Activated CD4-positive, alpha-beta T cell treated with anti-CD3 and anti-CD28 coated beads for 24 hours (primary cell): ENCODE measurements at places on chromosomes 5 and 9.

- DNase-seq: no peak
Measured at GRCh38 chr5:148904440-148904839, 78.0 kb downstream of the ADRB2 start.

DNA sequence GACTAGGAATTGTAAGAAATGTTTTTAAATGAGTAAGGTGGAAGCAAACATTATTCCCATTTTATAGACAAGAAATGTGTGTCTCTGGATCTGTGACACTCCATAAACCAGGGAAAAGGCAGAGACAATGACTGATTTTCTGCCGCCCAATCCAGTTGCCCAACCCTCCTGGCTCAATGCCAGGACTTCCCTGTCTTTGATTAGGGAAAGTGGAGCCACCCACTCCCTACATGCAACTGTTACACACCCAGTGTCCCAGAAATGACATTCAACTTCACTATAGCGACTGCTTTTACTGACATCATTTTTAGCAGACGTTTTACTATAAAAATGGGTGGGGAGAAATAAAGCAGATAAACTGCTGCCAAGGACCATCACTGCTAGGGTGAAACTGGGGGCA, 79.7 kb downstream of the THBS4 start:
- no peak for DNase-seq

GRCh38 chr5:36651761-36652685, 45.6 kb downstream of the SLC1A3 start:
- no peak for DNase-seq

DNA sequence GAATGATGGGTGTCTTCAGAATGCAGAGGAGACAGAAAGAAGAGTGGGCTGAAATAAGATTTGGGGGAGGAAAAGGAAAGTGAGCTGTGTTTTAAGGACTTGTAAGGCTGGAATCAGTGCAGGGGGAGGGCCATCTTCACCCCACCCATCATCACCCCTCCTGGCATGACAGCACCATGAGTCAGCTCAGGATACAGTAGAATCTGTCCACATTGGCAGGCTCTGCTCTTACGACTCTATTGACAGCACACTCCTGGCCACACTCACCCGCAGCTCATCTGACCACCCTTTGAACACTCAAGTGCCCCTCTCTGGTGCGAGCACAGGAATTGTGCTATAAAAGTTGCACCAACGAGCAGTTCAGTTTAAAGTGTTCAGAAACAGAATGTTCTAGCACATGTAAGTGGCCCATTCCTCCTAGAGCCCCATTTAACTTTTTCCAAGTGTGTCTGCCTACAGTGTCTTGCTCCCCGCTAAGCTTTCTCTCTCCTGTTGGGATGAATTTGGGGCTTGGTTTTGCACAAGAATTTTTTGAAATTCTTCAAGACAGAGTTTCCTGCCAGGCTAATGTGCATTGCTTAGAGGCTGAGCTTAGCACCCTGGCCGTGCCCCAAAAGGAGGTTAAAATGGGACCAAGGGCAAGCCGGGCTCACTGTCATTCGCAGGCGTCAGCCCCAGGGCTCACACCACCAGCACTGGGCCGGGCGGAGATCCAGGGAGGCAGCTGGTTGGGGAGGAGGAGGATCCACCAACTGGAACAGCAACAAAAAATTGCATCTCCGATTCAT, 12.0 kb downstream of the ADRA1B start:
- no peak for DNase-seq

DNA sequence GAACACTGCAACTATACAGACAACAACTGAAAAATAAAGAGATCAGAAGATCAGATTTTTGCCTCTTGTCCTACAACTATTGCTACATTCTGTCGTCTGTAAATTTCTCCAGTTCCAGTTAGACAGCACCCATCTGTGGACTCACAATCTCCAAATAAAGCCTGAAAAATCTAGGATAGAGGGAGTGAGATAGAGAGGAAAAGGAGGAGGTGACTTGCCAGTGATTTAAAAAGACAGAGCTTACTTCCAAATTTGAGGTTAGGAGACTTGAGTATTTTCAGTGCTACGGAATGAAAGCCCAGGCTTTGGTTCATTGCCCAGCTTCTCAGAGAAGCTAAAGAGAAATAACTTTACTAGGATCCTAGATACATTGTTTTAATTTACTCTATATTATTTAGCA, 63.6 kb downstream of the PTCD2 start:
- DNase-seq: no peak

DNA sequence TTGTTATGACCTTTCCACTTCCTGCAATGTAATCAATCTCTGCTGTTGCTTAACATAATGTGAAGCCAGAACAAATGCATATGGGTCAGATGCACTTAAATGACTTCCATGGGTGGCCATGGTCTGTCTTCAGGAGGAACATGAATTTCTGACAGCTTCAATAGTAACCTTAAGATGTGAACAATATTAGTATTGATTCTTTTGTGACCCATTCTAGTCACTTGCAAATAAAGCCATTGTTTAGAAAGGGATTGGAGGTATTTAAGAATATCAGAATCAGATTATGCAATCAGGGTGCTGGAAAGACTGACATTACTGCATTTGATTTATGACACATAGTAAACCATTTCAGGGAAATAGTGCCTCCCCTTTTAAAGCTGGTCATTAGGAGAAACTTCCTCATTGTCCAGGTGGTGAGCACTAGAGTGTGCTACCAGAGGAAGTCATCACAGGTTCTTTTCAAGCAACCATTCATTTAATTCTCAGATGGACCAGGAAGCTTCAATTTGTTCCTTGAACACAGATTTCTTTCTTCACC, 32.1 kb downstream of the GRIN3A start:
- DNase-seq: no peak

- DNase-seq: no peak
Measured at GRCh38 chr9:113623851-113624485, 160.4 kb downstream of the RGS3 start.

- no peak for DNase-seq
Measured at GRCh38 chr5:107806705-107807104, 136.0 kb upstream of the EFNA5 start.

DNA sequence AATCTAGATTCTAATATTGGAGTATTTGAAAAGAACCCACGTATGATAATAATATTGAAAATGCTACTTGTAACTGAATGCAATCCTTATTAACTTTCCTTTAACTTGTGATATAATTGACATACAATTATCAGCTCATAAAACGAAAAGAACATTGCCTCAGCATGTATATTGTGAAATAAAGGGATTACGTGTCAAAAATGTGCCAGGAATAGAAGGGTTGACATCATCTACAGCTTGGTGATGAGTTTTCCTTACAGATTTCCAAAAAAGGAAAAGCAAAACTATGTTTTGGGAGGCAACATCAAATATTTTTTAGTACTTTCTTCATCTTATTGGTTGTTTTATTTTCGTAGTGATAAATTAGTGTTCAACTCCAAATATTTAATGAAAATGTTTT, 266.0 kb upstream of the PTGER4 start:
- DNase-seq: no peak

DNA sequence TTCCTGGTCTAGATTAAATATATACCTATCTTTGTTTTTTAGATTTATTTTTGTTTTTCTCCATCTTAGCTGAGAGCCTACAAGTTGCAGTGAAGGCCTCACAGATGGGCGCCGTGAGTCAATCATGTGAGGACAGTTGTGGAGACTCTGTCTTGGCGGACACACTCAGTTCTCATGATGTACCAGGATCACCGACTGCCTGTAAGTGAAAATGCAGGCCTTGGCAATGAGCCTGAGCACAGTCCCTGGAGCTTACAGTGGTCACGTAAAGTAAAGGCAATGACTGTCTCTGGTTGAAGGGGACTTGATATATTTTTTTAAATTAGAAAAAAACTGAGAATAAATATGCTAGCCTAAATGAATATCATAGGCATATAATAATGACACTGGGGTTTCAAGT, 271.9 kb downstream of the ARHGEF28 start:
- DNase-seq: no peak

GRCh38 chr9:117545846-117546245, 131.0 kb upstream of the ASTN2 start:
- no peak for DNase-seq

GRCh38 chr5:96709152-96709821, 47.1 kb downstream of the CAST start:
- no peak for DNase-seq

DNA sequence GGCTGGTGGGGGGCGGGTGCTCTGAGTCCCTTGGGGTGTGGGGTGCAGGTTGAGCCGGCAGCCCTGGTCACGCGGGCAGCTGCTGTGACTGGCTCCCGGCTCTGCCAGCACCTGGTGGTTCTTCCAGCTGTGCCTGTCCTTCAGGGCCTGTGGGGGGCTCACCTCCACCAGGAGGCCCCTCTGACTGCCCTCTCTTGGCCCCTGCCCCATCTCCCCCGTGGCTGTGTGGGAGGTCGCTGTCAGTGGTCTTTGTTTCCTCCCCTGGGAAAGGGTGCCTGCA, 3.3 kb downstream of the RXRA start:
- DNase-seq: no peak
